Activated T-cell treated with anti-CD3 and anti-CD28 coated beads for 24 hours (primary cell): ENCODE measurements at places on chromosomes 7 and 10.

DNA sequence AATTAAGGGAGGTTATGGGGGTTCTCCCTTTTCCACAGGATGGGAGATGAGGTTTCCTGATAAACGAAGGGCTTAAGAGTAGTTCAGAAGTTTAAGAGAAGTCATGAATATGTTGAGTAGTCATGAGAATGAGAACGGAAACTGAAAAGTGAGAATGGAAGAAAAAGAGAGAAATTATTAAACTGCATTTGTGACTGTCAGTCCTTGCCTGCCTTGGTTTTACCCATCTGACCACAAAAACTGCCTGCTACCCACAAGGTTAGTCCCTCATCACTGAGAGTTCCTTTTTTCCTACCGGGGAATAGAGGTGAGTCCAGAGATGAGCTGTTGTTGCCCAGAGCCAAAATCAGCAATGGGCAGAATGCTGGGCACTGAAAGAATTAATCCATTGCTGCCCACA is 174.1 kb upstream of the BET1 start:
- no peak for DNase-seq

DNA sequence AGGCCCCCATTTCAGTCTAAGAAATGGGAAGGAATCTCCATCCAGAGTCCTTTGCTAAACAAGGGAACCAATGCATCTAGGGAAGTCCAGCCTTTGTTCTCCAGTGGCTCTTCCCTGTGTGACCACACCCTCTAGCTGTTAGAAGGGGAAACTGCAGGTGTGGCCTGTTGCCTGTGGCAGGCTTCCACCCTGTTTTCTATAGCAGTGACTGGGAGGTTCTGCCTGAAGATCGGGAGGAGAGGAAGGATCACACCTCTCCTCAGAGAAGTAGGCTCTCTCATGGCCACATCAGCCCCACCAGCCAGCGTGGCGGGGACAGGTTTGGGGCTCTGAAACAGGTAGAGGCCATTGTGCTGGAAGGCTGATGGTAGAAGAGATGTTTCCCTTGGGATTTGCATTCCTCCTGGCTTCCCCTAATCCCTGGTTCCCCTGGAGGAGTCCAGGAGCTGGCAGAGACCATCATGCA is 47.7 kb upstream of the TRIM8 start:
- DNase-seq, result no peak

DNA sequence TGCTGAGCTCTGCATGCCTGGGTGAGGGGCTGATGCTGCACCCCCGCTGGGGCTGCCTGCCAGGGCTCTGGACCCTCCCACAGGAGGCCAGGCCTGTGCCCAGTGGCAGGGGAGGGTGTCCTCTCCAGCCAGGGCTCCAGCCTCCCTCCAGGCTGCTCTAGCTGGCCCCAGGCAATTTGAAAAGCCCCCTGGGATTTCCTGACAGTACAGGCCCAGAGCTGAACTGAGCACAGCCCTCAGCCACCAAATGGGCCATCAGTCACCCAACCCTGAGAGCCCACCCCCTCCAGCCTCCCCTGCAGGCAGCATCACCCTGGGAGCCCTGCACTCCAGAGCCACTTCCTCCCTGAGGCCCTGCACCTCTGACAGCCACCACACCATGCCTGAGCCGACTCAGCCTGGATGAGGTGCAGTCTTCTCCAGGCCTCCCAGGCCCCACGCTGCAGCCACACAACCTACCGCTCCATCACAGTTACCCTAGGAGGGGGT is 101.8 kb upstream of the RET start:
- no peak for DNase-seq

GRCh38 chr10:11758527-11759236 is 16.5 kb downstream of the ECHDC3 start:
- DNase-seq, result no peak

GRCh38 chr7:102221961-102222360 is 64.7 kb upstream of the SH2B2 start:
- no peak for DNase-seq

DNA sequence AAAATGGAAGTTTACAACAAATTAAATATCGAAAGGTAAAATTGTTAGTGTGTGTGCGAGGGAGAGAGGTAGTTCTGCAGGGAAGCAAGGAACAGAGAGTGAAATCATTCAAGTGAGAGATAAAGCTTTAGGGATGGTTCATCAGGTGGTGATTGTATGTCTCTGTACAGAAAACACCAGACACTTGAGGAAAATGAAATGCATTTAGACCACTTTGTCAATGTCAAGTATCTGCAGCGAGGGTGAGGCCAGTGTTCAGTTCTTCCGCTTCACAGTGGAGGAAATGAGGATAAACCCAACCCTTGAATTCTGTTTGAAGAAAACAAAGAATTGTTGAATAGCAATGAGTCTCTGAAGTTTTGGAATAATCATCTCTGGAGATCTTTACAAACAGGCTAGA is 14.4 kb upstream of the ITGB1 start:
- no peak for DNase-seq

GRCh38 chr7:101129603-101130117 is 2.8 kb downstream of the SERPINE1 start:
- DNase-seq, result no peak

DNA sequence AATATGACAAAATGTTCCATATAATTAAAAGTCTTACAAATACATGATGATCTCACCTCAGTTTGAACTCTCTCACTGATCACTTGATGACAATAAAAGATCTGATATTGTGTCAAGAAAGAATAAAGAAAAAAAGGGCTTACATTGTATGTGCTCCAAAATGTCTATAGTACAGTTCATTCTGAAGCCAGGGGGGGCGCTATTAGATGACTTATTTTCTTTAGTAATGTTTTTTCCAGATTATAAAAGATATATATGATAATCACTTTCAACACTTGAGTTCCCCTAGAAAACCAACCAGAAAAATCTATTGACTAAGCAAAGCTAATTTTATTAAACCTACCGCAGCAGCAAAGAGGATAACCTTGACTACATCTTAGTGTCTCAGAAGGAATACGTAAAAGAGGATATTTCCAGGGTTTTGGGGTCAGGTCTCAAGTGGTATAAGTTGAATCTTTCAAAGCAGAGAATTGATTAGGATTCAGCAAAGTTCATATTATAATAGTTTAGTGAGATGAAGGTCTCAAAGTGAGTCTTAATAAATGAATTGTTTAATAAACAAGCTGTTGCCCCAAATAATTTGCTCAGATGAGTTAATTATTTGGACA is 55.8 kb downstream of the PTN start:
- no peak for DNase-seq

DNA sequence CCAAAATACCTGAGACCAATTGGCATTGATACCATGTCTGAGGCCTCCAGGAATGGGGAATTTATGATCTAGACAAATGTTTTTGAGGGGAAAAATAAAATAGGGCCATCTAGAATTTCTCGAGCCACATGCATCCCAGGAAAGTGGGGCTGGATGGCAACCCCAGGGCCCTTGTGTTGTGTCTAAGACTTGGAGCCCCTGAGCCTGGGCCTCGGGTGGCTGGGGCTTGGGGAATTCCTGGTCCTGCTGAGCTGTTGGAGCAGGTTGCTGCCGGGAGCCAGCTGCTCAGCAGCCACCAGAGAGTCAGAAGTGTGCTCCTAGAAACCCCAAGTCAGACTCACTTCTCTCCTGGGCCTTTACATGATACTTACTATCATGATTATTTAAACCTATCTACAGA is 172.9 kb downstream of the WDR37 start:
- no peak for DNase-seq

GRCh38 chr10:110087682-110088081 is 79.9 kb downstream of the ADD3 start:
- no peak for DNase-seq

DNA sequence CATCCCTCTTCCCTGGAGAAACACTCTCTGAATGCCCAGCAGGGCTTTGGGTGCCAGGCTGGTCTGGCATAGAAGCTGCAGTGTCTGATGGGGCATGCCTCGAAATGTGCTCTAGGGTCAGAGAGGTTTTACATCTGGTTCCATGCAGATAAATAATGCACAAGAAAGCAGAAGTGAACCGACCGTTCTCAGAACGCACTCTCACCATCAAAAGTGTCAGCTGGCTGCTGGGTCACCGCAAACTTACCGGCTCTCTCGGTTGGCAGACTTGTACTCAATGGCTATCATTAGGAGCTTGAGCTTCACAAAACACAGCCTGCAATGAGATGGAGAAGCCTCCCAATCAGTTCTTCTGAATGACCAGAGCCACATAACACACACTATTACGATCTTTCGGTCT is 610.0 kb downstream of the KCNMA1 start:
- no peak for DNase-seq

DNA sequence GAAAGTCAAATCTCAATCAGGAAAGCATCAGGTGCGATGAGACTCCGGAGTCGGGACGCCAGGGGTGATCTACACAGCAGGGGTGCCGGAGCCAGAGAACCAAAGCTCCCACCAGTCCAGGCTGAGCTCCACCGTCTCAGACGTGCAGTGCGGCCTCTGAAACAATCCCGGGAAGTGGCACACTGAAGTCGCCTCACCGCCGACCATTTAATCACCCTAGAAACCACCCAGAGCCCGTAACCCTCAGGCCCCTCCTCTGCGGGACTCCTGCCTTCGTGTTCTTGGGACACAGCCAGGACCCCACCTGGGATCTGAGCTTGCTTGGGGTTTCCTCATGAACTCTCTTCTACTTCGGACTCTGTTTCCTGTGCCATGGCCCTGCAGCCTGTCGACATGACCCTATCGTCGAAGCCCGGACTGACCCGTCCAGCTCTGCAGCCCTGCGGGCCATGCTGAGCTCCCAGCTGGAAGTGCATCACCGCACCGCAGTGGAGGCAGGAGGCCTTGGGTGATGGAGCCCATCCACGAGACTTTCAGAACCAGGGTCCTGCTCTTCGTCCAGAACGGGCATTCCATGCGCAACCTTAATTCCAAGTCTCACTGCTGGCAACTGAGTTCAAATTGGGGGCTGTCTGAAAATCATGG is 266.4 kb downstream of the PTPRN2 start:
- no peak for DNase-seq

DNA sequence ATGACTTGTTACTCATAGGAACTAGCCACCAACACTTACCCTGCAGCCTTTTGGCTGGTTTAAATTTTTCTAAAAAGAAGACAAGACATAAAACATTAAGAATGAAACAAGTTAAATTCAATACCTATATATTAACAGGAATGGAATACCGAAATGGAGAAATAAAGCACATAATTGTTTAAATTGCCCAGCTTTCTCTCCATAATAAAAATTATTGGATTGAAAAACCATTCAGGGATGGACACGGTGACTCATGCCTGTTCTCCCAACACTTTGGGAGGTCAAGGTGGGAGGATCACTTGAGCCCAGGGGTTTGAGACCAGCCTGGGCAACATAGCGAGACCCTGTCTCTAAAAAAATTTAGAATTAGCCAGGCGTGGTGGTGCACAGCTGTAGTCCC is 179.4 kb upstream of the MKLN1 start:
- DNase-seq, result no peak

DNA sequence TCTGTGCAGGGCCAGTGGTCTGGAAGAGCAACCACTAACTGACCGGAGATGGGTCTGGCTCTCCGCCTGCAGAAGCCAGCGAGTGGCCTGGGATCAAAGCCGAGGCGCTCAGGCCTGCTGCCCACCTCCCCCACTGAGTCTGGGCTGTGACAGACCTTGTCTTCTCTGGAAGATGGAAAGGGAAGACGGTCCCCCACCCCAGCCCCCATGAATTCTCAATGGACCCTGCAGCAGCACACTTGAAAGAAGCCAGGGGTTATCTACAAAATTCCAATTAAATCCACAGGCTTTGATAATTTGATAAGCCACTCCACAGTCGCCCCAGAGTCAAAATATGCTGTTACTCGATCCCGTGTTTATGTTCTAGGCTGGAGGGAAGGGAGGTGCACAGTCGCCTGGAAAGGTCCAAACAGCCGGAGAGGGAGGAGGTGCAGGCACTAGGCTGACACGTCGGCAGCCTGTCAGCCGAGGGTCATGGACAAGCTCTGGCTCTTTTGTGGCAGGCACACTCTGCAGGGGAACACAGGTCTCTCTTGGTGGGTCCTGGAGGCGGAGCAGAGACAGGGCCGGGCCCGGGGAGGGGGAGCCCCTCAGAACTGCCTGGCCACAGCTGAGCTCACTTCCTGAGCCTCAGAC is 134.9 kb downstream of the SH3PXD2A start:
- no peak for DNase-seq

DNA sequence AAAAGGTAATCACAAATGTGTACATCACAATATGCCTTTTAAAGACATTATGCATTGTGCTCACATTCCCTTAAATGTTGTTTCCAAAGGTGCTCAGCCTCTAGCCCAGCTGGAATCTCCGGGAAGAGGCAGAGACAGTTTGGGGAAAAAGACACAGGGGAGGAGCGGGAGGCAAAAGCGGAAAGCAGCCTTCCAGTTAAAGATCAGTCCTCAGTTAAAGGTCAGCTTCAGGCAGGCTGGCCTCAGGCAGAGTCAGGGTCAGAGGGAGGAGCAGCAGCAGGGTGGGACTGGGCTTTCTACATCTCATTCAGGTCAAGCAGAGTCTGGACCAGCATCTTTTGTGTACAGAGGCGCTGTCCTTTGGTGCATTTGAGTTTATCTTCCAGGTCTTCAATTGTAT is 18.6 kb downstream of the ST7 start:
- DNase-seq, result no peak

- DNase-seq, result no peak
Measured at GRCh38 chr10:31508882-31509281, 189.9 kb downstream of the ZEB1 start.

- no peak for DNase-seq
Measured at GRCh38 chr7:5605775-5606634, 175.5 kb downstream of the RNF216 start.

- no peak for DNase-seq
Measured at GRCh38 chr10:90779548-90779947, 78.3 kb downstream of the HTR7 start.

- DNase-seq, result no peak
Measured at GRCh38 chr10:10946801-10947200, 70.9 kb upstream of the CELF2 start.

GRCh38 chr10:33286157-33286934 is 48.1 kb downstream of the NRP1 start:
- no peak for DNase-seq

- DNase-seq, result no peak
Measured at GRCh38 chr10:122301055-122301810, 30.1 kb downstream of the BTBD16 start.

GRCh38 chr10:83927166-83927565 is 212.1 kb upstream of the GHITM start:
- DNase-seq, result no peak

- DNase-seq, result no peak
Measured at GRCh38 chr7:22997871-22998518, 15.9 kb downstream of the HYCC1 start.

DNA sequence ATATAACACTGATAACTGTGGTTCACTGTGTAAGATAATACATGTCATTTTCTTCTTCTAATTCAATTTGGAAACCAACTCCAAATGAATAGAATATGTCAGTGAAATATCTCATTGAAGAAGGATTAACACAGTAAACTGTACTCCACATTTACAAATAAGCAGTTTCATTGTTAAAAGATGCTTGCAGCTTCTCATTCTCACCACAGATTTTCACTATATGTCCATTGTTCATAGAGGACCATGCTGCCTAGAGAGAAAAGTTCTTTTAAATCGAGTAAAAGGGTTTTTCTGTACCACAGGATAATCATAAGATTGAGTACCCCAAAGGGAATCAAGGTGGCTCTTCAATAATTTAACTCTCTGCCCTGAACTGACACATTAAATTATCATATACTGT is 165.5 kb downstream of the LRRN3 start:
- DNase-seq, result no peak
